CD4-positive, alpha-beta T cell treated with Interleukin-15 for 4 hours (primary cell): ENCODE measurements at places on chromosomes 5 and 9.

GRCh38 chr5:172219296-172219695 lies 25.3 kb downstream of the EFCAB9 start:
- no peak for DNase-seq

- DNase-seq = no peak
These were observed 570.7 kb downstream of the CAAP1 start for GRCh38 chr9:26321935-26322334.

DNA sequence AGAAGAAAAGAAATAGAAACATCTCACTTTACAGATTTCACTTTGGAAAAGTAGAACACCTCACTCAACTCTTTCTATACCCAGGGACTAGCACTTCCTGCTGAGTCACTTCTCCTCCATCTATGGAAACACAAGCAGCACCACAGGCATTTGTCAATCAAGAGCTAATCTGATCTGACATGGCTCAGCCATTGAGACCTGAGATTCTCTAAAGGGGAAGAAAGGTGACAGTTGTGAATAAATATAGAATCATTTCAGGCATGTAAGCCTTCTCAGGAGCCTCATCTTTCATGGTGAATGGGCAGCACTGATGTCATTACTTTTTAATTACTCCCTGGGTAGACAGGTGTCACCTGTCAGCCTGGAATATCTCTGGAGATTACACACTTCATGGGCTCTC lies 559.8 kb downstream of the HINT1 start:
- no peak for DNase-seq

GRCh38 chr5:55773057-55773456 lies 35.2 kb downstream of the DDX4 start:
- no peak for DNase-seq

GRCh38 chr9:134219646-134220060 lies 55.3 kb upstream of the RNU6ATAC start:
- no peak for DNase-seq

DNA sequence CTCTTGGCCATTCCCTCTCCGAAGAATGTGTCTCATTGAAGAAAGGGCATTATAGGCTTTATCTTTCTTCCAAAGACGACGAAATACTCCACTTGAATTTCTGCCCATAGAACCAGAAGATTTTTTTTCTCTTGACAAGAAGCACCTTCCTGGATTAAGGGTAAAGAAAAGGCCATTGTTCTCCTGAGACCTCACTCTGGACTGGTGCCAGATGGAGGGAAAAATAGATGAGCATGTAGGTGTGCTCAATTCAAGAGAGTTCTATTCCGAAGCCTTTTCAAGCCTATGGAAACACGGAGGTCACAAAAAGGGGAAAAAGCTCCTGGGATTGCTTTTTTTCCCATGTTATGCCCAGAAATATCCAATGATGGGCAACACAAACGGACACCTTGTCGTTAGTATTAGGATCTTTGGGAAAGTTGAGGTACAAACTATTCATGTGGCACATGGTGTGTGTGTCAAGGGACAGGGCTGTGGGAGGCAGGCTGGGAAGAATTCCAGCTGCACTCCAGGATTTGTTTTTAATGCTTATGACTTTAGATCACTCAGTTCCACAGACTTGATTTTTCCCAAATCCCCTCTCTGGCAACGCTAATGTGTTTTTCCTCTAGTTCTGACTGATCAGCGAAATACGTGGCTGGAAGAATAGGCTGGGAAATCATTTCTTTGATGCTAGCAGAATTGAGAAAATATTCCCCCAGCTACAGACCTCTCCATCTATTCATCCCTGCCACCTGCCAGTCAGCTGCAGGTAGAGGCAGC lies 89.9 kb downstream of the SIL1 start:
- no peak for DNase-seq

- DNase-seq = no peak
These were observed 146.8 kb downstream of the RFK start for GRCh38 chr9:76247426-76247825.

GRCh38 chr9:37710046-37710445 lies 43.6 kb upstream of the TRMT10B start:
- no peak for DNase-seq

DNA sequence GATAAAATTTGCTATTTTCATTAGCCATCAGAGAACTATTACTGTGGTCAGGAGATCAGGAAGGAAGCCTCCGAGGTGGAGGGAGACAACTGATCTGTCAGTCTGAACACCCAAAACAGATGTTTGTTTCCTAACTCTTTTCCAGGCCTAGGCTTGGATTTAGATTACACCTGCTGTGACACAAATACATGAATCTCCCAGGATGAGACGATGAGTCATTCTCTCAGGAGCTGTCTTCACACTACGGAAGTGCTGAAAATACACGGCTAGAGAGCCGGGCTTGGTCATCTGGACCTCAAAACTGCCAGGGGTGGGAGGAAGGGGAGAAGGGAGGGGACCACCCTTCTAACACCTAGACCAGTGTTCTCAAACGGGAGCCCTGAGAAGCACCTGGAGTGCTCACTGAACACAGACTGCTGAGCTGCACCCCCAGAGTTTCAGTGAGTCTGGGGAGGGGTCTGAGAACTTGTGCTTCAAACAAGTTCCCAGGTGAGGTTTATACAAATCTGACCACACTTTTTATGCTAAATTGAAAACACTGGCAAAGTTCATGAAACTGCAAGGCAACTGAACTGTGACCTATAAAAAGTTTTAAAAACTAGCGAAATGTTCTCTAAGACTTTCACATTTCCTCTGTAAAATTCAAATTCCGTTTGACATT lies 80.3 kb upstream of the EQTN start:
- DNase-seq = no peak

GRCh38 chr5:171794470-171794960 lies 8.9 kb downstream of the SMIM23 start:
- DNase-seq = no peak

DNA sequence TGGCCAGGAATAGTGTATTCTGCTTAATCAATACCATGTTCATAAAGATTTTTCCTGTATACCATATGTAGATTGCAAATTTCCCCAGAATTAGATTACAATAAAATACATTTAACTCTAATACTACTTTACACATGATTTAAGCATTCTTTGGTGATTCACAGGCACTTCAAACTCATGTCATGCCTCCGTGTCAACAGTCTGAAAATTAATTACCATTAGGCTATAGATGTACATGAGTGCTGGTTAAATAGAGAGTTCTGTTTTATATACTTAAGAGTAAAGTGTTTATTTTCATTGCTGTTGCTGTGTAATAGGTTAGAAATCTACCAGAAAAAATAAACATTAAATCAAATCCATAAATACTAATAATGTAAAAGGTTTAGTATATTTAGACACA lies 159.8 kb downstream of the ZSWIM6 start:
- no peak for DNase-seq

DNA sequence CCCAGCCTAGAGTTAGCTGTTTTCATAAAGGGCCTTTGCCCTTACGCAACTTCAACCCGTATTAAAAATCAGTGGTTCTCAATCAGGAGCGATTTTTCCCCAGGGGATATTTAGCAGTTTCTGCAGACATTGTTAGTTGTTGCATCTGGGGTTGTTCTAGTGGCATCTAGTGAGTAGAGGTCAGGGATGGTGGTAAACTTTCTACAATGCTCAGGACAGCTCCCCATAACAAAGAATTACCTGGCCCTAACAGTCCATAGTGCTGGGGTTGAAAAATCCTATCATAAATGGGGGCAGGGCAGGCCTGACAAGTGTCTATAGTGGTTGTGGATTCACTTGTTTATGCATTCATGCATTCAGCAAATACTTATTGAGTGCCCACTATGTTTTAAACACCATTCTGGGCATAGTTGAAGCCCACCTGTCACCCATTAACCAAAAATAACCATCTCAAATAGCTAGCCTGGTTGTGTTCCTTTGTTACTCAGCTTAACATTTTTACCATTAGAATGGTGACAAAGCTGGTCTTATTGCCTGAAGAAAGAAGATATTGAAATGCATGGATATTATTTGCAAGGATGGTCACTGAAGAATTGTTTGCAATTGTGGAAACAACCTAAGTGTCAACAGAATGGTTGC lies 15.9 kb upstream of the FGF1 start:
- DNase-seq = no peak

- DNase-seq = no peak
These were observed 16.7 kb downstream of the CDKN2AIPNL start for GRCh38 chr5:134394932-134395331.

- DNase-seq = no peak
These were observed 261.2 kb upstream of the CLINT1 start for GRCh38 chr5:158119961-158120723.

DNA sequence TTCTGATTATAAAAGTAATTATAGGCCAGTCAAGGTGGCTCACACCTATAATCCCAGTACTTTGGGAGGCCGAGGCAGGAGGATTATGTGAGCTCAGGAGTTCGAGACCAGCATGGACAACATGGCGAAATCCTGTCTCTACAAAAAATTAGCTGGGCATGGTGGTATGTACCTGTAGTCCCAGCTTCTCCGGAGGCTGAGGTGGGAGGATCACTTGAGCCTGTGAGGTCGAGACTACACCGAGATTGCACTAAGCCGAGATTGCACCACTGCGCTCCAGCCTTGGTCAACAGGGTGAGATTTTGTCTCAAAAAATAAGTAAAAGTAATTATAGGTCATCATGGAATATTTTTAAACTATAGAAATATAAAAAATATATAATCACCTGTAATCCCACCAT lies 18.1 kb downstream of the IRF1 start:
- no peak for DNase-seq

- no peak for DNase-seq
These were observed 158.3 kb downstream of the NR2F1-AS1 start for GRCh38 chr5:93422652-93423280.

DNA sequence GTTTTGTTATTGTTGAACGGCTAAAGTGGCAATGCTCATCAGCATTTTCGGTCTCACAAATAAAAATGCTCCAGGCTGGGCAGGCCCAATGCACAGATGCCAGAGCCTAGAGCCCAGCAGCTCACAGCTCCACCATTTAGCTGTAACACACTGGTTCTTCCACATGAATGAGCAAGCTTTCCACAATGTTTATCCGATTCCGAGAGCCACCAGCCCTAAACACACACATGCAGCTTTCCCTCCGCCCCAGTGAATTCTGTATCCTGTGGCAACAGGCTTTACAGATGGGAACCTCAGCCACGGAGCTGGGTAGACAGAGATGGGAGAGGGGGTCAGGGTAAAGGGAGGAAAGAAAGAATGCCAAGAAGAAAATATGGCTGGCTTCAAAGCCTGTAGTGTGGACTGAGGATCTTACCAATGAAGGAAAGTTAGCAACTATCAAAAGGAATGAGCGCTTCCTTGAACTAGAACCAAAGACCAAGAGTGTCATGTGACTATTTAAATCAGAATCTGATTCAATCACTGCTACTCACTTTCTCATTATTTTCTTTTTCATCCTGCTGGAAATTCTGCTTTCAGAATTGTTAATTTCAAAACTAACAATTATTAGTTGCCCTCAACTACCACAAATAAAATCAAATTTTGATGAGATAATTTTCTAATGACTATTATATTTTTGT lies 77.1 kb downstream of the MRPS27 start:
- no peak for DNase-seq

DNA sequence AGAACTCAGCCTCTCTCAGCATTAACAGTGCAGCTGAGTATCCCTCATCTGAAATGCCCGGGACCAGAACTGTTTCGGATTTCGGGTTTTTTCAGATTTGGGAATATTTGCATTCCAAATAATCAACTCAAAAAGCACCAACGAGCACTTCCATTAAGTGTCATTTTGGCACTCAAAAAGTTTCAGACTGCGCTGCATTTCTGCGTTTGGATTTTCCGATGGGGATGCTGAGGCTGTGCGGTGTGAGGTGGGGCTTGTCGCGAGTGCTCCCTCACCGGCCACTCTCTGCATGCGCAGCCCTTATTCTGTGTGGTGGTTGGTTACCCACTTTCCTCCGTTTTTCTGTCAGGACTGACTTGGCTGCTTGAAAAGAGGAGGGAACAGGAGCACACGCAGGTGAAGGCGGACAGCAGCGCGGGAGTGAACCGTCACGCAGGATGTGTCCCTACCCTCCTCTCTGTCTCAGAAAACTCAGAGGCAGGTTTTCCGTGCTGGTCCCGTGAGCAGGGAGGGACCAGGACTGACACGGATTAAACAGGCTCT lies 8.4 kb downstream of the UBAC1 start:
- no peak for DNase-seq

DNA sequence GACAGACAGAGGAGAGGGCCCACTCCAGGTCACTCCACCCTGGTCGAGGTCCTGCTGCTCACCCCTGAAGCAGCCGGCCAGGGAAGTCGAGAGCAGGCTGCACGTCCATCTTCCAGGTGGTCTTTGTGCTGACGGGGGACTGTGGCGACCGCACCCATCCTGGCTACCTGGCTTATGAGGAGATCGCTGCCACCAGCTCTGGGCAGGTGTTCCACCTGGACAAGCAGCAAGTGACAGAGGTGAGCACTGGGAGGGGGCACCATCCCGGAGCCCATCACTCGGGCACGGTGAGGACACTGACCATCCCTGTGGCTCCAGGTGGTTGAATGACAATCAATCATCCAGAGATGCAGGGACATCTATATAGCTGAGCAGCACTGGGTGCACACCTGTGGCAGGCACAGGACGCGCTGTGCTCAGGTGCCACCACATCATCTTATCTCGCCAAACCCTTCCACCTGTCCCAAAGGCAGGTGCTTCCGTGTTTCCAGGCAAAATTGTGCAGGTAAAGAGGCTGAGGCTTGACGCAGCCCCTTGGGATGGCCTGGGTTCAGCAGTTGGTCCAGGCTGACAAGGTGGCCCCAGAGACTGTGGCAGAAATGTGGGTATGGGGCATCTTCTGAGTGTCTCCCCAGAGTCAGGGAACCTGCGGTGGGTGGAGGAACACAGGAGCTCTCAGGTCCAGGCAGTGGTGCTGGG lies 20.7 kb downstream of the HMCN2 start:
- no peak for DNase-seq

DNA sequence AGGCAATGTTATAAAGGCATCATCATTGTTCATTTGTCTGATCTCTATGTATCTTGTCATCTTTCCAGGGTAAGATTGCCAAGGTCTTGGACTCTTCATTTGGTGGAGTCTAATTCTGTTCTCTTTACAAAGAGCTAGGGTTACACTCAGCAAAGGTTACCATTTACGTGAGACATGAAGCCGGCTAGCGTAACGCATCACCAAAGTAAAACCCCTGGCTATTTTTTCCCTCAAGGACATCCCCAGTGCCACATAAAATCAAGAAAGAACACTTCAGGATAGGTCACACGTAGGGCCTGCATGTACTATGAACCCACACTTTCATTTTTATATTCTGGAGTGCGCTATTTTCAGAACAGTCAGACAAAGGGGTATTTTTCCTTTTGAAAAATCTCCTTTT lies 20.0 kb upstream of the MYOT start:
- DNase-seq = no peak

DNA sequence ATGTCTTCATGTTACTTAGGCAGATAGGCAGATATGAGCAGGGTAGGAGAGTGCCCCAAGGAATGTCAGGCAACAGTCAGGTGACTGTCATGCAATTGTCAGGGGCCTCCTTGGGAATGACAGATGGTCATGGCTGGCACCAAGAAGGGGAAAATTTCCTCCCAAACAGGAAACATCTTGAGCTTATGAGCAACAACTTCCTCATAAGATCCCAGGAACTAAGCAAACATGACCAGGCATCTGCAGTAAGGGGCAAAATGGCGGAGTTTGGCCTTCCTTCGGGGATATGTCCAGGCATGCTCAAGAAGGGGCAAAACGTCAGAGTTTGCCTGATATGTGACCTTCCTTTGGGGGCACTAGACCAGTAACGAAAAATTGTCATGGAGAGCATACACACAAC lies 591.8 kb downstream of the PDE4D start:
- DNase-seq = no peak
